Effector CD4-positive, alpha-beta T cell (primary cell): ENCODE measurements at places on chromosomes 5 and 9.

DNA sequence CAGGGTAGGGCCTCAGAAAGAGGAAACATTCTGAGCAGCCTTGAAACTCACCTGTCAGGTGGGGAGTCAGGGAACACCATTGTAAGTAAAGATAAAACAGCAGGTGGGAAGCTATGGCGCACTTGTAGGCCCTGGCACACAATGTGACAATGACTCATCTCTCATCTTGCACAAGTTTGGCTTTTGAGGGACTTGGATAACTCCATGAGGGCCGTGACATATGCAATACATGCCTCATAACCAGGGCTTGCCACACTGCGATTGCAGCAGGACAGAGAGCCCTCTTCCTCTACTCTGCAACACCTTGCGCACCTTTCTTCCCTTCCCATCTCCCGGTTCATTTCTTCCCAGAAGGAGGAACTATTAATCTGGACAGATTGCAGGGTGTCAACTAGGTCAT lies 144.9 kb downstream of the CEP120 start:
- DNase-seq: no peak

DNA sequence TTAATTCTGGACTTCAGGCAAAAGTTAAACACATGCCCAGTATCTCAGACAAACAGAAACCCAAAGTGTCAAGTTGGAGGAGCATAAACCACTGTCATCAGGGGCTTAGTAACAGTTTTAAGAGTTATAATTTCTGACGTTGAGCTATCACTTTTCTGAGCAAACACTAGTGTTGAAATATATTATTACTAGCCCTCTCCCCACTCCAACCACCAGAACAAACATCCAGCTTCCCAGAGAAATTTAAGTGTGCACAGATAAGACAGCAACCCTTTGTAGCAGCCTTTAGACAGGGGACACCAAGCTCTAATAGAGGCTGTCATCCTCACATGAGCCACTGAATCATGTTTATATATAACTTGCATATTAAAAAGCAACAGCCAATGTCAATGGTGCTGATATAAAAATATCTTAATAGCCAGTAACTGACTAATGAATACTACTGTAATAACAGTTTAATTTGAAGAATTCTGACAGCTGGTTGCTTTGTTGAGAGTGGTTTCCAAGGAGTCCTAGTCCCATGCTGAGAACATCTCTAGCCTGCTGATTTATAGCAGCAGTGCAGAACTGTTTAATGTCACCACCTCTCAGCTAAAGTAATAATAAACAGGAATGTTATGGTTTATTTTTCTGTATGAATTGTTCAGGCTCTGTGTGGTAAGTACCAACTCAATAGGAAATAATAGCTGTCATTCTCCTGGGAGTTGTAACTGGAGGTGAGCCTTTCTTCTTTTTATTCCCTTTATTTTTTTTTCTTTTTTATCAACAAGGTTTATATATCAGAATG lies 528.7 kb upstream of the ZNF608 start:
- no peak for DNase-seq

- no peak for DNase-seq
Observed at GRCh38 chr5:96590796-96591195, 71.4 kb upstream of the CAST start.

- DNase-seq: no peak
Observed at GRCh38 chr9:136525841-136526499, 19.9 kb downstream of the NOTCH1 start.
